ENCODE measurements at places on chromosomes 2 and 18.

GRCh38 chr18:26711756-26712155 is 153.8 kb downstream of the AQP4 start:
- DNase-seq: no peak

DNA sequence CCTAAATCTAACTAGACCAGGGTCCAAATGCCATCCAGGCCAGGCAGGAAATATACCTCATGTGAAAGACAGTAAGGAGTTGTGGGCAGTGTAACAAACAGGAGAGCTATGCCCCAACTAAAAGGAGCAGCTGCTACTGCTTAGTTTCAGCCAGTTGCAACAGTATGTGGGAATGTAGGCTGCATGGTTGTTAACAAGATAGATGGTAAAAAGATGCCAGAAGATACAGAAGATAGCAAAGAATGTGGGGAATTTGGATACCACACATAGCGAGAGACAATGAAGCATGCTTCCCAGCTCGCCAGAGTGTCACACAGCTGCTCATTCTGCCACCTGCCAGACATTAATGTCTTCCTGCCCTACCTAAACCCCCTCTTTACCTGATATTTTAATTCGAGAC is 39.4 kb upstream of the CYBRD1 start:
- DNase-seq: peak; percentile 31

DNA sequence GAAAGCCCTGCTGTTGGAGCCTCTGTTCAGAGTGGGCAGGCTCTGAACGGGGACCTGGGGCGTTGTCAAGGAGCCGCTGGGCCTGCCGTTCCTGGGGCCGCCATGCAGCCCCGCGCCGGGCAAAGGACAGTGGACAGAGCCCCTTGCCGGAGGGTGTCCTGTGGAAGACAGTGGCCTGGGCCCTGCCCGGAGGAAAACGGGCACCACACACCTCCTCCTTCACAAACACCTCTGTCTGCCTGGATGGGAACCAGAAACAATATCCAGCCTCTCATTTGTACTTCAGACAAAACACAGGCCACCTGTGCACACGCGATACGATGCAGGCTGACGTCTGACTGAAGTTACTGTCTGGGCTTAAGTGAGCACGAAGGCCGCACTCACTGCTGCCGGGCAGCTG is 233.7 kb downstream of the TWIST2 start:
- DNase-seq: no peak

DNA sequence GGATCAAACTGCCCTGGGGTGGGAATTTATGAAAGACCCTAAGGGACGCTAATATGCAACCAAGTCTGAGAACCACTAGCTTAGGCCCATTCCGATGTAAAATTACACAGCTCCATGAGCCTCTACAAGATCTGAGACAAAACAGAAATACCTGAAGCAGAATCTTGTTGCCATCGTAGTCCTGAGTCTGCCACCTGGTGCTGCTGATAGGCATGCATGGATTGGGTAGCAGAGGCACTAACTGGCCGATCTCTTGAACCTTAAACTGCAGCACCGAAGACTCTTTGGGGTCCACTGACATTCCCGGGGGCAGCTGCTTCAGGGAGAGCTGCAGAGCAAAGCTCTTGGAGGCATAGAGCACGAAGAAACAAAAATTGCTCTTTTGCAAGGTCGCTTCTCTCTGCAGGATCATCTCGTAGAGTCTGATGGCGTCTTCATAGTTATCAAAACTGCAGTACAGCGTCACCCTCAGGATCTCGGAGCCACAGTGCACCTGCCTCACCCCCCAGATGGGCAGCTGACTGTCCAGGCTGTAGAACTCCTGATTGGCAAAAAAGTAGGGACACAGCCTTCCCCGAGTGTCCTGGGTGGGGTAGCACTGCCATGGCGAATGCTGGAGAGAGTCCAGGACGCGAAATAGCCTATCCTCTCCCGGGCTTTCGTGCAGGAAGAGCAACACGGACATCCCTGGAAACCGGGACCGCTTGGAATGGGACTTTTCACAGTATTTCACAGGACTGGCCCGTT is 848 bp downstream of the FAM124B start:
- no peak for DNase-seq

GRCh38 chr2:47203995-47204394 is 48.9 kb upstream of the STPG4 start:
- DNase-seq: no peak

DNA sequence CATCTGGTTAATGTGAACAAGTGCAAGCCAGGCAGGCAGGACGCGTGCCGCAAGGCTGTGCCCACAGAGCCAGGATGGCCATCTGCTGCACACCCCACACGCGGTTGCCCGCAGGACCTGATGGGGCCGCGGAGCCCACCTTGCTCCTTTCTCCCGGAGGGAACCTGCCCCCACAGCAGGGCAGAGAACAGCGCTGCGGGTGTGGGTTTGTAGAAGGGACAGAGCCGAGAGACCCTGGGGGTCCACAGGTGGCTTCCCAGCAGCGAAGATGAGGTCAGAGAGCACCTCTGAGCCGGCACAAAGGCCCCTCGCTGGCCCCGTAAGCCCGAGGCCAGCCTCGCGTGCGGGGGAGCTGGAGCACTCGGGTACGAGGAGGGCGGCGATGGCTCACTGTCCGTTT is 460.8 kb upstream of the SALL3 start:
- DNase-seq: no peak

- DNase-seq: no peak
Measured at GRCh38 chr2:43133336-43133707, 93.1 kb downstream of the ZFP36L2 start.

GRCh38 chr2:36538335-36538734 is 59.6 kb downstream of the FEZ2 start:
- no peak for DNase-seq

GRCh38 chr18:13540477-13541182 is 185.7 kb downstream of the FAM210A start:
- no peak for DNase-seq

GRCh38 chr2:110983133-110983532 is 137.6 kb upstream of the BCL2L11 start:
- no peak for DNase-seq

- no peak for DNase-seq
Measured at GRCh38 chr2:239506101-239506857, 105.5 kb upstream of the HDAC4 start.

DNA sequence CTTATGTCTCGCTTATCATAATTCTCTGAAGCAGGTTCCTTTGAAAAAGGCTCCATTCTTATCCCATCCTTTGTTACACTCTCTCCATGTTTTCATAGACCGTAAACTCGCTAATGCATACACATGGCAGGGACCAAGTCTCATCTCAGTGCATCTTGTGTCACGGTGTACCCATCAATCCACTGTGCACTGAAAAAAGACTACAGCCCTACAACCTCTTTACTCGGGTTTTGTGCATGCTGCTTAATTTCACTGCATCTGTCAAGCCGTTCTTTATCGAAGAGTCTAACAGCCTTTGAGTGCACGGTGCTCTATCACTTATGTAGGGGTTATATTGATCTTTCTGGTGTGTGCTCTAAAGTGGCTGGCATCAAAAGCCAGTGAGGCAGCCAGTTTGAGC is 302.9 kb upstream of the ERBB4 start:
- DNase-seq: no peak

DNA sequence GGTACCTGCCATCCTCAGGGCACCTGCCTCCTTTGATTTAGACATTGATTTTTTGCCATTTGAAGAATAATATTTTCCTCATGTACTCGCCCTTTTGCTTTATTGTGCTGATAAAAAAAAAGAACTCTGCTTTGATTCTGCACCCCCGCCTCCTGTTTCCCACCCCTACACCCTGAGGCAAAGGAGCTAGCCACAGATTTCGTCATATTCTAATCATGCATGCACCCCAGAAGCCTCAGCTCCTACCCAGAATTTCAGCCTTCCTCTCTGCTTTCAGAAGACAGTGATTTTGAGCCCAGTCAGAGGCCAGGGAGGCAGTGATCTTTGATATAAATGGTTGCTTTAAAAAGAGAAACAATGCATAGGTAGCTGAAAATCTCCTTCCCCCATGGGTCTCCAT is 329.0 kb downstream of the PTPRM start:
- DNase-seq: no peak

GRCh38 chr2:124805060-124805459 is 780.0 kb downstream of the CNTNAP5 start:
- DNase-seq: no peak

DNA sequence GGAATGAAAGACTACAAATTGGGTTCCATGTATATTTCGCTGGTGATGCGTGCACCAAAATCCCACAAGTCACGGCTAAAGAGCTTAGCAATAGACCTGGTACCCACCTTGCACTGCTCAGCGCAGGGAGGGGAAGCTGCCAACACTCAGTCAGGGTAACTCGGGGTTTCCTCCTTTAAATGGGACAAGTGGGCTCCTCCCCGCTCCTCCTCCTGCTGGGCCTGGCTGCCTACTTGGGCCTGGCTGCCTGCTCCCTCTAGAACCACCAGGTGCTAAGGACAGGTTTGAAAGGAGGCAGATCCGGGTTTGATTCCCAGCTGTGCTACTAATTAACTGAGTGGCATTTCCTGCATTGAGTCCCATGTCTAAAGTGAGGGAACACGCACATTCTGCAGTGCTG is 23.4 kb downstream of the MYO7B start:
- no peak for DNase-seq

- DNase-seq: no peak
Measured at GRCh38 chr2:86293612-86294011, 43.8 kb downstream of the REEP1 start.

GRCh38 chr18:79068341-79068936 is 755 bp upstream of the ATP9B start:
- DNase-seq: no peak

GRCh38 chr18:22681908-22682307 is 251.2 kb upstream of the RBBP8 start:
- peak; percentile 9 for DNase-seq

DNA sequence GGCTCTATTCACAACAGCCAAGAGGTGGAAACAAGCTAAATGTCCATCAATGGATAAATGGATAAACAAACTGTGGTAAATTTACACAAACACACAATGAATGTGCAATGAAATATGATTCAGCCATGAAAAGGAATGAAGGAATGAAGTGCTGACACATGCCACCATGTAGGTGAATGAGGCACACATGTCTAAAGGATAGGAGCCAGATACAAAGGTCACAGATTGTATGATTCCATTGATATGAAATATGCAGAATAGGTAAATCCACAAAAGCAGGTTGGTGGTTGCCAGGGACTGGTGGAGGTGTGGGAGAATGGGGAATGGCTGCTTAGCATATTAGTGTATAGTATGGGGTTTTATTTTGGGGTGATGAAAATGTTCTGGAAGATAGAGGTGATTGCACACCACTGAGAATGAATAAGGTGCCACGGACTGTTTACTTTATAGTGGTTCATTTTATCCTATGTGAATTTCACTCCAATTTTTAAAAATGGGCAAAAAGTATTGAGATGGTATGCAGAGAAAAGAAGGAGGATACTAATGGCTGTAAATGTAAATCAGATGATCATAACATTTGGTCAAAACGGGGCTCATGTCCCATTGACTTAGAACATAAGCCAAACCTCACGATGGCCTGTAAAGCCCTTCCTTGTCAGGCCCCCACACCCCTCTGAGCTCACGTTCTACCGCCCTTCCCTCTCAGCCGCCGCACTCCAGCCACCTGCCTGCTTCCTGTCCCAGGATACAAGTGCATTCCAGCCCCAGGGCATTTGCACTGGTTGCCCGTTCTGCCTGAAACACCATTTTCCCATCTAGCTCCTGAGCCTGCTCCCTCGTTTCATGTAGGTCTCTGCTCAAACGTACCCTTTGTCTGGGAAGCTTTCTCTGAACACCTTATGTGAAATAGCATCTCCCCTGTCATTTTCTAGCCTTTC is 165.5 kb downstream of the DDX1 start:
- no peak for DNase-seq

- DNase-seq: peak; percentile 100
Measured at GRCh38 chr2:234257859-234258561, 207.5 kb downstream of the SPP2 start.

DNA sequence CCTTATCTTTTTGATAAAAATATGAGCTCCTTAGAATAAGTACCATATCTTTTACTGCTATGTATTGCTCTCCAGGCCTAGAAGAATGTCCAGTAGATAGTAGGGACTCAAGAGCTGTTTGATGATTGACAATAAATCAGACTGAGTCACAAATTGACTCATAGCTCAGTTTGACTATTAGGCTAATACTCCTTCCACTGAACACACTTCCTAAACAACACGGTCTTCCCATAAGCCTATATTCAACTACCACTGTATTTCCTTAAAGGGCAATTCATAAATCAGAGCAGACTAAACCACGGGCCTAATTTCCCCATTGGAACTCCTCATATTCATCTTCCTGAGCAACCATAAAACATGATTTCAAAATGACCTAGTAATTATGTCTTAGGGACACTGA is 258.5 kb downstream of the ALK start:
- DNase-seq: no peak

GRCh38 chr18:13558124-13558523 is 168.2 kb downstream of the FAM210A start:
- peak; percentile 42 for DNase-seq

DNA sequence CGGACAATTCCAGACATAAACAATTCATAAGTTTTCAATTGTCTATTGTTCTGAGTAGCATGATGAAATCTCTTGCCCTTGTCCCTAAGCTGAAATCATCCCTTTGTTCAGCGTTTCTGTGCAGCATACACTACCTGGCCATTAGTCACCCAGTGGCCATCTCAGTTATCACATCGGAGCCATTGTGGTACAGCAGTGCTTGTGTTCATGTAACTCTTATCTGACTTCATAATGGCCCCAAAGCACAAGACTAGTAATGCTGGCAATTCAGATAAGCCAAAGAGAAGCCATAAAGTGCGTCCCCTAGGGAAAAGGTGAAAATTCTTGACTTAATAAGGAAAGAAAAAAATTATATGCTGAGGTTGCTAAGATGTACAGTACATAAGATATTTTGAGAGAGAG is 127.2 kb downstream of the FHOD3 start:
- no peak for DNase-seq

GRCh38 chr2:44671276-44671675 is 270.2 kb upstream of the SIX3 start:
- no peak for DNase-seq

GRCh38 chr2:95004287-95004686 is 21.2 kb upstream of the MAL start:
- no peak for DNase-seq

- DNase-seq: no peak
Measured at GRCh38 chr2:68717305-68717661, 17.3 kb upstream of the ARHGAP25 start.

DNA sequence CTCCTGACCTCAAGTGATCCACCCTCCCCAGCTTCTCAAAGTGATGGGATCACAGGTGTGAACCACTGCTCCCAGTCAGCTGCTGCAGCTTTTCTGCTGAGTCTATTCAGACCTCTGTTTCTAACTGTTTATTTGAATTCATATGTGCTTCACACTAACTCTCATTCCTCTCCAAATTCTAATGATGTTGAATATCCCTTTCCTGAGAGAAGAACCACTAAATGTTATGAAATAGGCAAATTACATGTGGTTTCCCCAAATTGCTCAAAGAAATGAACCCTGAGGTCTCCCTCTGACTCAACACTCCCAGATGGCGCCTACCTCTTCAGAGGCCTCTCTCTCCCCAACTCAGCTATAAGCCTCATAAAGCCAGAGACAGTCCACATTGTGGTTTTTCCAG is 98.6 kb downstream of the IRS1 start:
- DNase-seq: no peak

Data from ACHN (cell line).